ENCODE measurements at places on chromosomes 3 and 15.

DNA sequence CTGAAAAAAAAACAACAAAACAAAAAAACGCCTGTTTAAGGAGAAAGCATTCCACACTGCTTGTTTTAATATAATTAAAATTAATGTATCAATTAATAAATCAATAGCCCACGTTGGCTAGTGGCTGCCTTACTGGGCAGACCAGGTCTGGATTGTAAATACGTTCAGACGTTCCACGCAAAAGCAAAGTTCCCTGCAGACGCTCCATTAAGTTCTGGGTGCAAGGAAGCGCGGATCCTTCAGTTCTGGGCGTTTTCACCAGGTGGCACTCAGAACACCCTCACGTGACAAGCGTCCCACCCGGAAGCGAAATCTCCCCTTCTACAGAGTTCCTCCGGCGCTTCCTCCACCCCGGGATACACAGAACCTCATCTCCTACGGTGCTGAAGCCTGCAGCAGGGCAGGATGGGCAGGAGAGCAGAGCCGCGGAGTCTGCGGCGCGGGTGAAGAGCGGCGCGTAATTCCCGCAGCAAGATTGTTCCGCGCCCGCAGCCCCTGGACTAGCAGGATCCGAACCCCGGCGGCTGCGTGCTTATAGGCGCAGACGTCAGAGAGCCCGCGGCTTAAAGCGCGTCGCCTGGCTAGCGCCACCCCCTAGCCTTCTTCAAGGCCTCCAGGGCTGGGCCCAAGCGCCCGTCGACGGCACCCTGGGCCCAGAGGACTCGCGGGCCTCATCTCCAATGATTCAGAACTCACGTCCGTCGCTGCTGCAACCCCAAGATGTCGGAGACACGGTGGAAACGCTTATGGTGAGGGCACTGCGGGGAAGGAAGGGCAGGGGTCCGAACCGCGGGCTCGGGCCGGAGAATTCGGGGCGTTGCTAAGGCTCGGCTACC, at the start of gene SLC25A38:
TSS of gene SLC25A38 (plus strand) at position 326 of the 836 bp plus-strand sequence. CDS start at position 681, 355 bp downstream.
- DNase-seq, result peak; percentile 94

DNA sequence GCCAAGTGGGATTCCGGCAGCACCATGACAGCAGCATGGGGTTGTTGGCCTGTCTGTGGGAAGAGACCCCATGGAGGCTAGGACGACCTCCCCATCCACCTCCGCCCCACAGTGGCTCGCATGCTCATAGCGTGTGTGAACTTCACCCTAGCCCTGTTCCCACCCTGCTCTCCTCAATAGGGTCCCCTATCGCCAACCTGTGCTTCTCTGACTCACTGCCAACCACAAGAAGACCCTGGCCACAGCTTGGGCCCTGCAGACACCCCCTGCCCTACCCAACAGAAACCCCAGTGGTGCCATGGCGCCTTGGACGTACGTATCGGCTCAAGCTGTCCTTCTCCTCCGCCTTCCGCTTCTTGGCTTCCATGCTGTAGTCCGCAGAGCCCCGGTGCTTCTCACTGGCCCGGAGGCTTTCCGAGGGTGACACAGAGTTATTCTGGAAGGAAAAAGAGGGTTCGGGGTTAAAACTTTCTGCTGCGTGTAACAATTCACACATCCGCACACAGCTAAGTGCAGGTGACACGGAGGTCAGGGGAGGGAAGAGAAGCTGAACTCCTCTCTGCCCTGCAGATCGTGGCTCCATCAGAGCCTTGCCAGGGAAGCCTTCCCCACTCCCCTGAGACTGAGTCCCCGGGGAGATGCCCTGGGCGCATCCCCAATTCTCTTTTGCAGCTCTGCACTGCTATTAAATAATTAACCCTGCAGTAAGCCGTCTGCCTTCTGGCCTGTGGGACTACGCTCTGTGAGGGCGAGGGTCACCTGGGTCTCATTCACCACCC, 37.3 kb downstream of the TLE3 start:
- no peak for DNase-seq

DNA sequence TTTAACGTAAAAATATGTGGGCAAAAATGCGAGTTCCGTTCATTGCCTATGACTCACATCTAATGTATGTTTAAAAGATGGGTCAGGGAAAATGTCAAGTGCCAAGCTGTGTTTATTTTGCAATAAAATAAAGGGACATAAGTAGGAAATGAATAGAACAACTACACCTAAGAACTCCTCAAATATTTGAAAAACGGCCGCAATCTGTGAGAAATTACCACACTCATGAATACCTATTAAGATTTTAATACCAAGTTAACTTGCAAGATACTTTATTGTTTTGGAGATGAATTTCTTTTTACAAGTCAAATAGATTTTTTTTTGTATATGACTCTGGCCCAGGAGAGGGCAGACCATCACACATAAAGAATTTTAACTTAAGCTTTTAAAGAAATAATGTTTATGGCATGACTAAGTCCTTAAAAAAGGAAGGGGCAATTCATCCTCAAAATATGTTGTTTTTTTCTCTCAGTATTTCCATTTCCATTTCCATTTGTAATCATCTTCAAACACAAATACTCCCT, 152.7 kb downstream of the SUCNR1 start:
- peak; percentile 25 for DNase-seq

- no peak for DNase-seq
These were observed 38.9 kb upstream of the LIMD1 start for GRCh38 chr3:45555666-45556065.

DNA sequence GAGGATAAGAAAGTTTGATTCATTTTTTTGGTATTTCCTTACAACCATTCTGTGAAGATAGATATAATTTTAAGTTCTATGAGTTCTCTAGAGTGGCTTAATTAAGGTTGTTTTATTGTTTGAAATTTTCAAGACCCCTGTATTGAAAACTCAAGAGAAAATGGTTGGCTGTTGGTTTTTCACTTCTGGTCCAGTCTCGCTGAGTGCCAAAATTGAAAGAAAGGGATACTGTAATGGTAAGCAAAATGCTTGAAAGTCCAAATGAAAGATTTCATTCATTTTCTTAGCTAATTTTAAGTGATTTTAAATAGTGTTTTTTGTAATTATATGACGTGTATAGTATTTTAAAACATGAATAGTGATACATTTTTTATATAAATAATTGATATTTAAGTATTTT, 7.4 kb downstream of the ARRDC4 start:
- DNase-seq, result no peak

- no peak for DNase-seq
These were observed 330.1 kb downstream of the ARPP21 start for GRCh38 chr3:35969406-35969805.

DNA sequence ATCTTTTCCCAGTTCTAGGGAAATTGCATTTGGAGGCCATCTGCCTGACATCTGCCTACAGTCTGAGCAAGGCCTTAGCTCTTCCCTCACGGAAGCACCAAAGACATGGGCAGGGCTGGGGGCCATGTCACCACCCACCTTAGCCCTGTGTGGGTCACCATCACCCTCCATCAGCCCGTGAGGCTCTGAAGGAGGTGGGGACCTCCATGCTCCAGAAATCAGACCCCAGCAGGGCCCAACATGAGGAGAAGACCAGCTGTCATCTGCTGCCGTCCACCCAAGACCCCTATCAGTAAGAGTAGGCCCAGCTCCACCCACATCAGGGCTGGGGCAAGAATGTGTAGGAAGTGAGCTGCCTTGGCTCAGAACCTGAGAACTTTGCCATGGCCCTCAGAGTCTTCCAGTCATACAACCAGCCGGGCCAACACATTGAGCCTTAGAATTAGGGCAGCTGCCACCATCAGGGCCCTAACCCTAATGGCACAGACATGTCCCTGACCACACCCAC, 1.9 kb downstream of the TMIE start:
- no peak for DNase-seq

GRCh38 chr15:44765036-44765435, 28.7 kb downstream of the TRIM69 start:
- DNase-seq, result no peak

GRCh38 chr3:124557-125179, 71.9 kb upstream of the CHL1 start:
- no peak for DNase-seq

DNA sequence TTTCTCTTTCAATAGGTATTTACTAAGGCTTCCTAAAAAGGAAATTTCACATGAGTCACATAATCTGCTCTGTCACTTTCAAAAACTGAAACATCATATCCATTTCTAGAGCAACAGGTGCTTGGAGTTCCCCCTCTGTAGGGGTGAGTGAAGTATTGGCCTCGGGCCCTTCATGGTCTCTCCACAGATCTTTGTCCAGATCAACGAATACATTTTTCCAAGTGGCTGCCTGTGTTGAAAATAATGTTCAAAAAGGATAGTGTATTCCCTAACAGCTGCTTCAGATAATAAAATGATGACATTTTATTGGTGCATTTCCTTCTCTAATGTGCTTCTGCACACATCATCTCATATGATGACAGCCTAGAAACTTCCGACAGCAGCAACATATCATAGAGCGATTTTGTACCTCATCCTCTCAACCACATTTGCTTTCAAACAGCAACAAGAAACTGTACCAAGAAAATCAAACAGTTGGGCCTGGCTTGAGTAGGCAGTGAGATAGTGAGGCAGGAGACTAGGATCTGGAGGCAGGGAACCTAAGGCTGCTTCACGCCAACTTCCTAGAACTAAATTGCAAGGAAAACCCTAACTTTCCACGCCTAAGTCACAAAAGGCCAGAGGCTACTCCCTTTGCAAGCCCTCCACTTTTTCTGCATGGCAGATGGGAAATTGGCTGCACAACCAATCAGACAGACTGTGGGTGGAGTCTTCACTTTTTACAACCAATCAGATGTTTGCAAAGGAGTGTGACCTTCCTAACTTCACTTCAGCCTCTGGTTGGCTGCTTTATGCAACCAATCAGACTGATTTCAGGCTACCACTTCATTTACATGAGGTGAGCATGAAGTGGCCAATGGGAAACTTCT, 340.2 kb downstream of the LRRC3B start:
- DNase-seq, result peak; percentile 31

DNA sequence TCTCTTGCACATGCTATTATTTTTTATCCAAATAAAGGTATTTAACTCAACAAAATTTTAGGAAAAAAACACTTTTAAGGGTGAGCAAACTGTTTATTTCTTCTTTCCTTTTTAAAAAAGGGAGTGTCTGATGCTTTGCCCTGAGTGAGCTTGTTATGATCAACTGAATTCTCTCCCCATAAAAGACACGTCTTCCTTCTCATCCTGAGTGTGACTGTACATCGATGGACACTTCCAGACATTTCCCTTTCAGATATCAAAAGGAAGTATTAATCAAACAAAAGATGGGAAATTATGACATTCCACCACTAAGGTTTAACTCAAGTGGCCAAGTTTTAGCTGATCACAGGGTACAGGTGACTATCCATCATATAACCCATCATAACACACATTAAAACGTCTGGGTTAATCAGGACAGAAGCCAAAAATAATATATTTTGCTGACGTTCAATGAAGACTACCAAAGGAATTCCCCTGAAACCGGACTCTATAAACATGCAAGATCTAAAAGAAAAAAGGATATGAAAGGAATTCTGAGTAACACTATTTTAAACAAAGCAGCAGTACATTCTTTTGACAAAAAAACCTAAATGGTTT, 354.8 kb downstream of the MECOM start:
- no peak for DNase-seq
